ENCODE measurements at places on chromosomes 12 and 14. TPM values are rescaled to one million over a fixed set of nuclear protein-coding genes. Genes with fewer than 3 reads are reported as not detected.
A peak's percentile ranks its signal among the peaks of the same experiment; 100 is the strongest.

- no peak for DNase-seq
These were observed 6.0 kb upstream of the CALCOCO1 start for GRCh38 chr12:53733051-53733806.

- no peak for DNase-seq
These were observed 53.6 kb downstream of the SLC25A47 start for GRCh38 chr14:100376751-100377171.

DNA sequence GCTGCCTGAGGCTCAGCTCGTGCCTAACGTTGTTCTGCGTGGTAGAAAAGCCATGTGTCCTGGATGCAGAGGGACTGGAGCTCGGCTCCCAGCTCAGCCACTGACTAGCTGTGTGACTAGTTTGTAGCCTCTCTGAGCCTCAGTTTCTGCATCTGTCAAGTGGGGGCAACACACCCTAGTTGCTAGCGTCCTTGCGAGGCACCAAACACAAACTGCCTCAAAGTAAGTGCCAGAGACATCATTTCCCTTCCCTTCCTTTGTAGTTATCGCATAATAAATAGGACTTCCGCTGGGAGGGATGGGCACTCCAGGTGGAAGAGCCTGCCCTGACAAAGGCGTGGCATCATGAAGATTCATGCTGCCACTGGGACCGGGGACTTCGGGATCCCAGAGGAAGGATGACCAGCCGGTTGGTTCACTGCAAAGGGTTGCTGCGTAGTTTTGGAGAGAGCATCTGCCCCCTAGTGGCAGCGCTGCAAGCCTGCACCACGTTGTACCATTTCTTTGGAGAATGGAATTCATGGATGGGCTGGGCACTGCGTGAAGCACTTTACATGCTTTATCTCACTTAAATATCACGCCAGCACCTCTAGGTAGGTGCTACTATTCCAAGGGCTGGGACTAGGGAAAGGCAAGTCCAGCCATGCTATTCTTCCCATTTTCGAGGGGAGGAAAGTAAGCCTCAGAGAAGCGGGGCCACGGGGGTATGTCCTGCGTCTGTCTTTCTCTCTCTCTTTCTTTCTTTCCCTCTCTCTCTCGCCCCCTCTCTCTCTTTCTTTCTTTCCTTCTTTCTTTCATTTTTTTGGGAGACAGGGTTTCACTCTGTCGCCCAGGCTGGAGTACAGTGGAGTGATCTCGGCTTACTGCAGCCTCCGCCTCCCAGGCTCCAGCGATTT is 4.6 kb downstream of the CCDC197 start:
- DNase-seq = peak; percentile 37

CCDC175 gene
- not detected for total RNA-seq

SERPINA10 gene
- not detected for total RNA-seq

DNA sequence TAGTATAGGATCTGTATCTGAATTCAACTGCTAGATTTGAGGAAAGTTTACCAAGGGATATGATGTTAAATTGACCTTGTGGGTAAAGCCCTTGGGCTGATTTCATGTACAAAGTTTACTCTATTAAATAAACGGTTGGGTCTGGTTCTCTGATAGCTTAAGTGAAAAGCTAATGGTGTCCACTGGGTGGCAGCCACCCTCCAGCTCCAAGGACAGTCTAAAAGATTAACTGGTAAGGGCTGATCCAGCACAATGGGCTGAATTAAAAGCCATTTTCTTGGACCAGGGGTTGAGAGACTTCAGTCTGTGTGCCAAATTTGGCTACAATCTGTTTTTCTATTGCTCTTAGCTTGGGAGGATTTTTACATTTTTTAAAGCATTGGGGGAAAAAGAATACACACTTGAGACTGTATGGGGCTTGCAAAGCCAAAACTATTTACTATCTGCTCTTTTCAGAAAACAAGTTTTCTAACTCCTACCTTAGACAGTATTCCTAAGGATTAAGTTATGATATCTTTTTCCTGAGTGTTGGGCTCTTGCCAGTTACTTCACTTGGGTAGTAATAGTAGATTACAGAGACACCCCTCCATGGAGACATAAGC is 116.5 kb downstream of the GPHN start:
- DNase-seq = no peak

DNA sequence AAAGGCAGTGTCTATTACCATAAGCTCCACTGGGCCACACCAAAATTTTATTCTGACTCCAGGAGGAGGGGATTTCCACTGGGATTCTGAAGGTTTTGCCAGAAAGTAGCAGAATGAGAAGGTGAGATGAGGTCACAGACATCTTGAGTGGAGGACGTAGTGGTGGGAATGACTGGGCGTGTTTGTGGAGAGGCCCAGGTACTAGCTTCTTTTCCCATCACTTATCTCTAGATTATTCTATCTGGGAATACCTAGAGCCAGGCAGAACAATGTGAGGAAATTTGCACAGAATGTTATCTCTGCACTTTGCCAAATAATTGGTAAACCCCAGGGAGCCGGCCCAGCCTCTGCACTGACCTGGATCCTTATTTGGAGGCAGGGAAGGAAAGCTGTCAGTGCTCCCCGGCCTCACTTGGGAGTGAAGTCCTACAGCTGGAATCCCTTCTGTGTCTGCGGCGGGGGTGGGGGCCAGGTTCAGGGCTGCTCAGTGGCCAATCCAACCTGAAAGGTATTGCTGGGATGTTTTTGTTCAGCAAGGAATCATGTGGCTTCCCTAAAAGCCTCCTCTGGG is 129.4 kb downstream of the C12orf75 start:
- no peak for DNase-seq

GRCh38 chr12:39931231-39931630 is 174.7 kb downstream of the SLC2A13 start:
- no peak for DNase-seq

GRCh38 chr14:75069811-75070145 is 337 bp downstream of the ZC2HC1C start:
- DNase-seq = no peak

PMEL gene
- 4.7 TPM for total RNA-seq

GRCh38 chr12:124453419-124454351 is 113.7 kb downstream of the NCOR2 start:
- peak; percentile 66 for DNase-seq

DNA sequence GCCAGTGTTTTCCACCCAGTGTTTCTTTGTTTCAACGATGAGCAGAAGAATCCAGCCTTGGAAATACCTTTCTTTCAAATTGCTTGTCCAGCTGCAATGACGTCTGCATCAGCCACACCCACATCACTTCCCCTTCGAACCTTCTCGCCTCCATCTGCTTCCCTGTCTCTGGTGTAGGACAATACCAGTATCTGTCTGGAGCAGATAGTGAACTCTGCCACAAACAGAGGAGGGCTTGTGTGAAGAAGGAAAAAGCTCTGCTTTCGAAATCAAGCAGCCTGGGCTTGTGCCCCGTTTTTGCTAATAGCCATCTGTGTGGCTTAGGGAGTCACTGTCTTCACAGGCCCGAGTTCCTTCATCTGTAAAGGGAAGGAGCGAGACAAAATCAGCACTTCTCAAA is 415.4 kb downstream of the ZFP36L1 start:
- peak; percentile 63 for DNase-seq

LRRC10 gene
- not detected for total RNA-seq

YBX3 gene
- total RNA-seq = 381 TPM

DIO2 gene
- total RNA-seq = 2.6 TPM

- no peak for DNase-seq
These were observed 259.0 kb upstream of the G2E3 start for GRCh38 chr14:30299915-30300314.

DNA sequence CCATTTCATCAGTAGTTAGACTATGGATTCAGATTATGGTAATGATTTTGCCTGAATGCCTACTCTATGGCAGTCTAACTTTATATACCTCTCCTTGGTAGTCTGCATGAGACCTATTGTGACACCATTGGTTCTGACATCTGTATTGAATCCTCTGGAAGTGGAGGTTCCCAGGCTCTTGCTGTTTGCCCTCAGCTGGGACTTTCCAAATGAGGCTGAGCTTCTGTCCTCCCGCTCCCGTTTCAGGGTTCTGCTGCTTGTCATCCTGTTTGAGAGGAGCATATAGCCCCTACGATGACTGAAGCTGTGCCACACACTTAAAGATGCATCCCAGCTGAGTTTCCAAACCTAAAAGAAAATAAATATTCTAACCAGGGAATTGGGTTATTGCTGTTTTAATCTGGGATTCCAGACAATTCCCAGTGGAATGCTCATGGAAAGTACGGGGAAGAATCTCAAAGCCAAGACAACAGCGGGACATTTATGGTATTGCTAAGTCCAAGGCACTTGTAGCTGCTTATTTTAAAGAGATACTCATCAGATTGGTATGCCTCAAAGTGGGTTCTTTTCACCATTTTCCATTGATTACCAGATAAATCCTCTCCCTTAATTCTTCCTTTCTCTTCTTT is 105.9 kb downstream of the ETV6 start:
- no peak for DNase-seq

GRCh38 chr14:102684298-102684663 is 91.8 kb downstream of the RCOR1 start:
- DNase-seq = no peak

TMEM19 gene
- total RNA-seq = 13.0 TPM

ERP29 gene
- 41.0 TPM for total RNA-seq

GRCh38 chr12:104671409-104672095 is 214.8 kb downstream of the CHST11 start:
- DNase-seq = peak; percentile 93

DGKA gene
- total RNA-seq = 25.1 TPM

DNA sequence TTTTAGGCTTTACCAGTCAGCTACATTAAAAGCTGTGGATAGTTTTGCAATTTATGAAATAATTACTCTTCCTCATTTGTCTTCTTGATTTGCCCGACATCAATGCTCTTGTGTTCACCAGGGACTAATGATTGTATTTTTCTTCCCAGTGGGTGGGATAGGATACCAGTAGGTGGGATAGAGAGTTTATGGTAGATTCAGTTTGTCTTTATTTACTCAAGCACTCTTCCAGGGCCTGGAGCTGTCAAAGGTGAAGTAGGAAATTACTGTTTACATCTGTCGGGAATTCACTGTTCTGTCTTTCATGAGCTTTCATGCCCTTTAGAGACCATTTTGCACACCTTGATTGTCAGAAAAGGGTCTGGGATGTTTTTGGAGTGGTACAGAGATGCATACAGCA is 36.6 kb downstream of the ETV6 start:
- no peak for DNase-seq

DNA sequence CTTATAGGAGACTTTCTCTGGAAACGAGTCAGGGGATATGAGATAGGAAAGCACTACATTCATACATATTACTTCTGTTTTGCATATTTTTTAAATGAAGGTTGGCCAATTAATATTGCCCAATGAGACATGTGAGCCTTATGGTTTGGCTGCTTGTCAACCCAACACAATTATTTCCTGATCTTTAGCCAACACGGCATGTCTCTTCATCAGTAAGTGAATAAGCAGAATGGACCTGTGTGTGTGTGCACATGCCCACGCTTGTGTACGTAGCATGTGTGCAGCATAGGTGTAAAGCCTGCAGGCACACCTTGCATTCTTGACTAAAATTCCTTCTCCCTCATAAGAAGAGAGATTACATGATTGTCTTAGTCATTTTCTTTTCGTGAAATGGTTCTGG is 88.3 kb downstream of the STON2 start:
- DNase-seq = peak; percentile 56

DNA sequence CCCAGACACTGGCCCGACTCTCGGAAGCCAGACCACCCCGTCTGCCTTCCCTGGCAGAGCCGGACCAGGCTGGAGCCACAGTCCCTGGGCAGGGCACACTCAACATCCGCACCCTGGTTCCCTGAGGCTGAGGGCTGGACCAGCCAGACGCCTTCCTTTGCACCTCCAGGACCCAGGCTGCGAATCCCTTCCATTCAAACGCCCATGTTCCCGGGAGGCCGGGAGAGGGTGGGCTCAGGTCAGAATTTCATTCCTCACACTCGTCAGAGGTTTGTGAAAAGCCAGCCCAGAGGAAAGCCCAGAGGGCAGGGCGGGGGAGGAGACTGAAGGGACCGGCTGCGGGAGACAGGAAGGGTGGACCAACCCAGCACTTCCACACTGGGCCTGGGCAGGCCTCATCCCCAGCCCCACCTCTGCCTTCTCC is 58.7 kb downstream of the LRRC74A start:
- DNase-seq = no peak

STAC3 gene
- total RNA-seq = 0.98 TPM

DNA sequence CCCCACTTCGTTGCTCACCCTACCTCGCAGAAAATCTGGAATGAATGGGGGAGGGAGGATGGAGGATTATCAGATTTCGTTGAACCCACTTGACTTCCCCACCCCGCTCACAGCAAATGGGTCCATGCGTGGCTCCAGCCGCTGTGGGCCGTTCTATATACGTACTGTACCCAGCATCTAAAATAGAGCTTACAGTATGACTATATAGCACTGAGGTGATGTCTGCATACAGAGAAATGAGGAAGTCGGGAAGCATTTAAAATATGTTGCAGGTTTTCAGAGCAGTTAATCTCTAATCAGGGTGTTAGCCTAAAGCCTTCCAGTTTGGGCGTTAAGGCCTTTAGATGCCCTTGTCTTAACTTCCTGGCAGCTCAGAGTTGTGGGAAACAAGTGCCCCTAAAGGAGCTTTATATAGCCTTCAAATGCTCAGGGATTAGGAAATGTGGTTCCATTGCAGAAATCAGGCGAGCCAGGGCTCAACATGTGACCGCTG is 1.4 kb downstream of the BICDL1 start:
- no peak for DNase-seq

GRCh38 chr14:63671987-63672386 is 30.3 kb upstream of the WDR89 start:
- DNase-seq = no peak

DNA sequence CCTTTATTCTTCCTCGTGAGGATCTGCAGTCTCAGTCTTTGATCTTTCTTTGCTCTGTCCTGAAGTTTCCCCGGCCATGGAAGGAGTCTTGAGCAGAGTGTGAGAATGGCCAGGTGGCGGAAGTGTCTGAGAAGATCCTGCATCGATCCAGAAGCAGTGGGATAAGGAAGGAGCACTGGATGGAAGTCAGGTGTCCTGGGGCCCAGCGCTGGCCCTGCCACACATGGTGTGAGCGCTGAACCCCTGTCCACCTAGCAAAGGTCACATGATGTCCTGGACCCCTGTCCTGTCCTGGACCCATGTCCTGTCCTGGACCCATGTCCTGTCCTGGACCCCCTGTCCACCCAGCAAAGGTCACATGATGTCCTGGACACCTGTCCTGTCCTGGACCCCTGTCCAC is 111.8 kb upstream of the MED13L start:
- no peak for DNase-seq

GRCh38 chr12:92468358-92469020 is 234.3 kb upstream of the PLEKHG7 start:
- no peak for DNase-seq

TDRD9 gene
- 2.9 TPM for total RNA-seq

- no peak for DNase-seq
These were observed 11.9 kb downstream of the SLC25A29 start for GRCh38 chr14:100294213-100294962.

Measured in breast epithelium (tissue), 4 donors.